AG10803 (cell line): ENCODE measurements at places on chromosomes 1 and 21.

DNA sequence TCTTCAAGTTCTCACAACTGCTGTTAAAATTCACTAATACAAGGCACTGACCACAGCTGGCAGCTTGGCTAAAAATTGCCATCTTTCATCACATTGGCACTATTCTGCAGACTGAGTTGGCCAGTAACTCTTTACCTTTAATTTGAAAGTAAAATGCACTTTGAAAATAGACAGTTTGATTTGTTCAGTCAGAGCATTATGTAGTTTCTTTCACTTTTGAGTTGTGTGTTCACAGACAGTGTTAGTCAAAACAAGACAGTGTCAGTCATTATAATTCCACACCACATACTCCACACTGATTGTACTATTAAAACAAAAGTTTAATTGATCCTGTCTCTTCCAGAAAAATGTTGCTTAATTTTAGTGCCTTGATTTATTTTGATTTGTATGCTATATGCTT lies 160.7 kb downstream of the SDCCAG8 start:
- DNase-seq: no peak

DNA sequence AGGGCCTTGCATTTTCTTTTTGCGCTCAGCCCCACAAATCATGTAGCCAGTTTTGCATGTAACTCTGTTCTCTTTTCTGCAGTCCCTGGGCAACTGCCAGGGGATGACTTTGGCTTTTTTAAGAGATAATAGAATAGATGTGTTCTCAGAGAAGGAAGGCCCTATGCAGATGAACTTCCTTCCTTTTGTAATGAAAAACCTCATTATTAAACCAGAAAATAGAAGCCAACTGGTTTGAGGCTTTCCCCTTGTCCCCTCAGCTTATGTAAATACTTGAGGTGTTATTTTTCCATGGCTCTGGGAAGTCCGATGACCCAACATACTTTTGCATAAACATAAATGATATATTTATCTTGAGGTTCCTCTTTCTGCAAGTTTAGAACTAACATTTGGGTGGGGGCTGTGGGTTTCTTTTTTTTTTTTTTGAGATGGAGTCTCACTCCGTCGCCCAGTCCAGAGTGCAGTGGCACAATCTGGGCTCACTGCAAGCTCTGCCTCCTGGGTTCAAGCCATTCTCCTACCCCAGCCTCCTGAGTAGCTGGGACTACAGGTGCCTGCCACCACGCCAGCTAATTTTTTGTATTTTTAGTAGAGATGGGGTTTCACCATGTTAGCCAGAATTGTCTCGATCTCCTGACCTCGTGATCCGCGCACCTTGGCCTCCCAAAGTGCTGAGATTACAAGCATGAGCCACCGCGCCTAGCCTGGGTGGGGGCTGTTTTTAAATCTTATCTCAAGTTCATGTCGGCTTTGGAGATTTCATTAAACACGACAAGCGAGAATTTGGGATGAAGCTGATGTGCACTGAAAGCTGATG lies 14.4 kb upstream of the FCRL5 start:
- no peak for DNase-seq

GRCh38 chr1:101283443-101283842 lies 46.6 kb downstream of the S1PR1 start:
- DNase-seq: no peak

- DNase-seq: no peak
Observed at GRCh38 chr21:44614161-44614631, 2.3 kb downstream of the KRTAP10-8 start.

GRCh38 chr1:240107058-240107684 lies 15.5 kb downstream of the FMN2 start:
- peak; percentile 71 for DNase-seq

- no peak for DNase-seq
Observed at GRCh38 chr1:112389689-112390088, 6.3 kb upstream of the CTTNBP2NL start.

DNA sequence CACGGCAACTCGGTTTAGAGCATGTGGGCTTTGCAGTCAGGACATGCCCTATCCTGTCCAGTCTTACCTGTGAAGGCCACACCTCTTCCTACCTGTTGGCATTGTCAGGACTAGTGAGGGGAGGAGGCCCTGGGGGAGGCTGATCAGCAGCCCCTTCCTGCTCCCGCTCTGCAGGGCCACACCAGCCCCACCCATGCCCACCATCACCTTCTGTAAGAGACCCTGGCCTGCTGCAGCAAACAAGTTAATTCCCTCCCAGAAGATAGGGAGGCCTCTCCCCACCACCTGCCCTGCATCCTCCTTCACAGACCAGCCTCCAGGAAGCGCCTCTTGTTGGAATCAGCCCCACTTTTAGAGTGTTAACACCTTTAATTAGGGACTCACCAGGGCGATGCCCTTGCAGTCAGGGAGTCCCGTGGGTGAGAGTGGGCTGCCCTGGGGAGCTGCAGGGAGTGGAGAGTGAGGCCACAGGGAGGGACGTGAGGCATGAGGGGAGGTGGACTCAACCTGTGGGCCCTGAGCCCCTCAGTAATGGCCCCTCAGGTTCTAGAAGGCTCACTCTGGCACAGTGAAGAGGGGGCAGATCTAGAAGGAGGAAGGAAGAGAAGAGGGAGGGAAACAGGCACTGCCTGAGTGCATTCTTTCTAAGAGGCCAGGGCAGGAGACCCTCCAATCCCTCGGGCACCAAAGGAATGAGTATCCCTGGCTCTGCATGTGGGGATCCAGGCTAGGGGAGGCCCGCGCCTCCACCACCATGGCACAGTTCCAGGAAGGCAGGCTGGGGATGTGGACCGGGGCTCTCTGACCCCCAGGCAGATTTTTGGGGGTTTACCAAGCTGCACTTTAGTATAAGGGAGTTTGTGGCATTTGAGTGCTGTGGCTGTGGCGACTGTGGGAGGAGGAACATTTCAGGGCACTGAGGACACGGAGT lies 8.2 kb downstream of the UMODL1 start:
- no peak for DNase-seq

GRCh38 chr1:30188999-30189398 lies 534.4 kb downstream of the MATN1 start:
- DNase-seq: no peak

GRCh38 chr1:210321552-210321951 lies 7.2 kb upstream of the HHAT start:
- no peak for DNase-seq

- DNase-seq: peak; percentile 16
Observed at GRCh38 chr1:100034470-100034869, 64.7 kb downstream of the SLC35A3 start.
